Activated CD4-positive, alpha-beta memory T cell treated with anti-CD3 and anti-CD28 coated beads, Interleukin-2, amount 10 ng/mL, durations not matched to agents 7 days and 5 days (primary cell): ENCODE measurements at places on chromosomes 5 and 9.

GRCh38 chr9:88872192-88872946 is 118.9 kb upstream of the S1PR3 start:
- no peak for DNase-seq

DNA sequence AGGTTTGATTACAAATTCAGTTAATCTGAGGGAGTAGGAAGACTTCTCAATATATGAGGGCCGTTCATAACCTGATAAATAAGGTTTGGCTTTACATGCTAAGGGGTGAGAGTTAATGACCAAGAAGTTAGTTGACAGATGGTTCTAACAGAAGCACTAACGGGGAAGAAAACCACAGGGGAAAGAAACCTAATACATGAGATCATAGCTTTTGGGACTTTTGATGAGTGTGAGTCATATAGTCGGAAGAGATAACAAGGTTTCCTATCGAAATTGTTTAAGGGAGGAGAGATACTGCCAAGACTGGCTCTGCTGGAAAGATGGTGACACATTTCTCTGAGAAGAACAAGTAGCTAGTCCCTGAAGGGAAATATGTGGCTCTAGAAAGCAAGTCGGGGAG is 140.1 kb downstream of the COX7C start:
- no peak for DNase-seq

DNA sequence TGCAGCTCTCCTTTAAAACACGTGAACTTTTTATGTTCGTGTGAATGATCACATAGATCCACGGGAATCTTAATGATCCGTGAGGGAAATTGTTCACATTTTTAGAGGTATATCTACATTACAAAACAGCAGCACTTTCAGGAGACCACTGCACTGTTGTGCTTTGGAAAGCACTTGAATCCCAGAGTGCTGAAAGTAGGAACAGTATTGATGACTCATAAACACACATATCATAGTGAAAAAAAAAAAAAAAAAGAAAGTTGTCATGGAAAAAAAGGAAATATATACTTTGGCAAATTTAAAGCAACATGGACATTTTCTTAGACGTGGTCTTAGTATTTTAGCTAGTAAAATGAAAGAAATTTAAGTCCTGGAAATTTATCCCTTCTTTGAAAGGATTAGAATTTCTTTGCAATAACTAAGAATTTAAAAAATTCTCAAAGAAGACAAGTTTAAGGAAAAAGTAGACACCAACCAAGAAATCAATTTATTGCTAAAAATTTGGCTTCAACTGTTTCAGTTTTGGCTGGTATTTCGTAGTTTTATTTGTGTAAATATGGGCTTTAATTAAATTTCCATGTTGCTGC is 55.4 kb downstream of the ADGRV1 start:
- DNase-seq = no peak

DNA sequence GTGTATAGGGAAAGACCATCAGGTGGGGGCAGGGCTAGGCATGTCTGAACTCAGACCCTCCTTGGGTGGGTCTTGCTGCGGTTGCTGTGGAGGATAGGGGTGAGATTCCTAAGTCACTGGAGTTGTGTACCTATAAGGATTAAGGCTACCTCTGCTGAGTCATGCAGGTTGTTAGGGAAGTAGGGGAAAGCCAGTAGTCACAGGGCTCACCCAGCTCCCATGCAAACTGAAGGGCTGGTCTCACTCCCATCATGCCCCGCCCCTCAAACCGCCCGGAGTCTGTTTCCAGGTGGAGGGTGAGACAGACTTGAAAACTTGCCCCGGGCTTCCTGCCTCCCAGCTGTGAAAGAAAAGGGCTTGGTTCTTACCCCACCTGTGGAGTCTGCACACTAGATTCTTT is 161.8 kb downstream of the CAVIN4 start:
- DNase-seq = no peak

GRCh38 chr9:96720435-96720834 is 57.5 kb downstream of the ZNF510 start:
- DNase-seq = no peak
